ENCODE measurements at places on chromosomes 5 and 9.
A peak's percentile ranks its signal among the peaks of the same experiment; 100 is the strongest.

DNA sequence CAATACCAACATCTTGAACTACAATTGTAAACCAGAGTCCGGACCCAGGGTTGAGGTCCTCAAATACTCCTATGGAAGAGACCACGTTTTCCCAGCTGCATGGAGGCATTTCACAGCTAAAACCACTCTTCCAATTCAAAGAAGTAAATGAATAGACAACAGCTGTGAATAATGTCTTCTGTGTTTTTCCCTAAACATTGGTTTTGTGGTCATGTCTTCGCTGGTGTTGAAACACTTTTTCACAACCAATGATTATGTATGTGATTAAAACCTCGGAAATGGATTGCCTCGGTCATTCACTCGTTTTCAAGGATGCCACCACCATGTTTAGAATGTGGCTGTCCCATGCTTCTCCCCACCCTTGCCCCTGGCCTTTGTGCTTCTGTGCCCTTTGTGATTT is 9.4 kb upstream of the TENT4A start:
- no peak for DNase-seq

DNA sequence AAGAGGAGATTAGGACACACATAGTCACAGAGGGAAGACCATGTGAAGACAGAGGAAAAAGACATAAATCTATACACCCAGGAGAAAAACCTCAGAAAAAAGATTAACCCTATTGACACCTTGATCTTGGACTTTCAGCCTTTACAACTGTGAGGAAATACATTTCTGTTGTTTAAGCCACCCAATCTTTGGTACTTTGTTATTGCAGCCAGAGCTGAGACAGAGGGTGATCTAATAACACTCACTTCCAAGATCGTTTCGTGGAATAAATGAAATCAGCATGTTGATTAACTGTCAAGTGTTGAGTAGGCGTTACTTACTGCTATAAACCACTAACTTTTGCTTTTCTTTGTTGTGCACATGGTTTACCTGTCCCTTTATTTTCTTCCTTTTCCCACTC is 361.2 kb upstream of the RIOK2 start:
- DNase-seq: no peak

DNA sequence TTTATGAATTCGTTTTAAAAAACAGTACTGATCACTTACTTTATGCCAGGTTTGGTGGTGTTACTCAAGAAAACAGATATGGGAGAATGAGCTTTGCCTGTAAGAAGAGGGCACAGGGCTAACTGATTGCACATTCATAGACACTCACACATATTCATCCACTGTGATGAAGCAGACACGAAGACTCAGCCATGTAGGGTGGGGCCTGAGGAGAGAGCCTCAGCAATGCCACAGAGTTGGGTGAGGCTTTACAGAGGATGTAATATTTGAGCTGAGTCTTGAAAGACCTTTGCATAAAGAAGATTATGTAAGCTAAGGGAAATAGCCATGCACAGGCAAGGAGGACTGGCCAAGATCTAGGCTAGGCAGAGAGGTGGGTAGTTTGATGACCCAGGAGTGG is 472.8 kb downstream of the PSAT1 start:
- DNase-seq: no peak

- no peak for DNase-seq
Observed at GRCh38 chr5:133664422-133664821, 52.1 kb upstream of the FSTL4 start.

DNA sequence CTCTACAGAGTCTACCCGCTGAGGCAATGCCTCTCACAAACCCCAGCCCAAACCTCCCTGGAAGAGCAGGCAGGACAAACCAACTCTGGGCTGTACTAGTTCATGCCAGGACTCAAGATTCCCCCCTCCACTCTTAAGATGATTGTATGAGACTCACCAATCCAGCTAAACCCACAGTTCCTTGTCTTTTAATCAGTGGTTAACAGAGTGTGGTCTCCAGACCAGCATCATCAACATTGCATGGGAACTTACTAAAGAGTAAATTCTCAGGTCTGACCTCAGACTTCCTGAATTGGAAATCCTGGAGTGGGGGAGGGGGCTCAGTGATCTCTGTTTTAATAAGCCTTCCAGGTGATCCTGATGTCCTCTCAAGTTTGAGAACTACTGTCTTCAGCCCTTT is 240.9 kb downstream of the GAS1 start:
- DNase-seq: no peak

- no peak for DNase-seq
Observed at GRCh38 chr5:21823588-21823987, 1029.6 kb downstream of the CDH12 start.

- no peak for DNase-seq
Observed at GRCh38 chr9:132415181-132415580, 5.2 kb downstream of the CFAP77 start.

- DNase-seq: no peak
Observed at GRCh38 chr5:66469684-66470083, 126.5 kb upstream of the MAST4 start.

- no peak for DNase-seq
Observed at GRCh38 chr5:11038772-11039171, 277.7 kb upstream of the DAP start.

GRCh38 chr5:170923910-170924620 is 62.2 kb downstream of the RANBP17 start:
- no peak for DNase-seq

- DNase-seq: no peak
Observed at GRCh38 chr9:89079391-89079790, 88.1 kb downstream of the S1PR3 start.

- DNase-seq: no peak
Observed at GRCh38 chr9:98310752-98311392, 55.4 kb upstream of the TBC1D2 start.

- DNase-seq: no peak
Observed at GRCh38 chr9:127754099-127755060, 19.3 kb upstream of the TOR2A start.

DNA sequence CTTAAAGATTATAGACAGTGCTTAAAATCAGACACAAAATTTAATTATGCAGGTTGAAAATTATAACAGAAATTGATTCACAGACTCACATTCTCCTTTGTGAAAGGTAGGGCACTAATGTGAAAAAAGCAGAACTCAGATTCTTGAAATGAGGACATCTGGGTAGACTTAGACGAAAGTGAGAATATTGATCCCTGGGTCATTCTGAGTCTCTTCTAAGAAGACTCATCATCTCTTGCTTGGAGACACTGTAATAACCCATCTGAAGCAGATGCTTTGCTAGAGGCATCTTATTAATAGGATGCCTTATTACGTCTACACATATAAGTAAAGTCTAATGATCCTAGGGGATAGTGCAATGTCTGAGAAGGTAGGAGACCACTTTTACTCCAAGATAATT is 274.4 kb downstream of the HINT1 start:
- DNase-seq: no peak

GRCh38 chr5:35698047-35698808 is 80.6 kb downstream of the SPEF2 start:
- DNase-seq: no peak

- DNase-seq: no peak
Observed at GRCh38 chr9:107410420-107410819, 79.1 kb downstream of the KLF4 start.

GRCh38 chr9:108049026-108049607 is 559.5 kb upstream of the KLF4 start:
- DNase-seq: no peak

- no peak for DNase-seq
Observed at GRCh38 chr9:93061791-93062763, 3.6 kb downstream of the SUSD3 start.

GRCh38 chr9:35272989-35273388 is 111.2 kb downstream of the UNC13B start:
- DNase-seq: no peak

DNA sequence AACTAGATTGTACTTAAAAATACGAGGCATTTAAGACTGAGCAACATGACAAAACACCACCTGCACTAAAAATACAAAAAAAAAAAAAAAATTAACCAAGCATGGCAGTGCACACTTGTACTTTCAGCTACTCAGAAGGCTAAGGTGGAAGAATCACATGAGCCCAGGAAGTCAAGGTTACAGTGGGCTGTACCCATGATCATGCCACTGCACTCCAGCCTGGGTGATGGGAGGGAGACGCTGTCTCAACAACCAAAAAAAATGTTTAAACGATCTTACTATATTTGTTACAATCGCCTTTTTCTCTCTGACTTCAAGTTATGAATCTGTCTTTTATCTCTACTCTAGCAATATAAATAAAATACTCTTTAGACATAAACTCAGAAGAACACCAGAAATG is 1454.3 kb downstream of the MAT2B start:
- no peak for DNase-seq

DNA sequence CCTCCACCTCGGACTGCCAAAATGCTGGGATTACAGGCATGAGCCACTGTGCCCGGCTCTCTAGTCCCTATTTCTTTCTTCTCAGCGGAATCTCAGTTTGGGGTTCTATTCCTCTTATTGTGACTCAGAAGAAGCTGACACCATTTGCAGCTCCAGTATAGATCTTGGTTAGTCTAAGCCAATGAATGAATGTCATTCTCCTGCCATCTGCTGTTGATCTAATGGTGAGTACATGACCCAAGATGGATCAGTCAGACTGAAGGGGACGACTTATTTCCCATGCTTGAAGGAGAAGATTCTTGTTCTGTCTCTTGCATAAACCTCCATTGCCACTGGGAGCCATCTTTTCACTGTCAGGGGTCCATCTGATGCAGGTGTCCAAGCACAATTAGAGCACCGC is 76.0 kb upstream of the KLF9 start:
- no peak for DNase-seq

GRCh38 chr5:35765921-35766320 is 90.8 kb upstream of the IL7R start:
- no peak for DNase-seq

DNA sequence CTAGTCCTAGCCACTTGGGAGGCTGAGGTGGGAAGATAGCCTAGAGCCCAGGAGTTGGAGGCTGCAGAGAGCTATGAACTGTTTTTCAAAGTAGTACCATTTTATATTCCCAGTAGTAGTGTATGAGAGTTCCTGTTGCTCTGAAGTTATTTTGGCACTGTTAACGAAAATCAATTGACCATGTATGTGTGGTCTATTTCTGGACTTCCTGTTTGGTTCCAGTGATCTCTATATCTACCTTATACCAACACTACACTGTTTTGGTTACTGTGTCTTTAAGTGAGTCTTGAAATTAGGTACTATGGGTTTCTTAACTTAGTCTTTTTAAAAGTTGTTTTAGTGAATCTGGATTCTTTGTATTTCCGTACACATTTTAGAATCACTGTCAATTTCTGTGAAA is 13.6 kb downstream of the SLF1 start:
- DNase-seq: no peak

DNA sequence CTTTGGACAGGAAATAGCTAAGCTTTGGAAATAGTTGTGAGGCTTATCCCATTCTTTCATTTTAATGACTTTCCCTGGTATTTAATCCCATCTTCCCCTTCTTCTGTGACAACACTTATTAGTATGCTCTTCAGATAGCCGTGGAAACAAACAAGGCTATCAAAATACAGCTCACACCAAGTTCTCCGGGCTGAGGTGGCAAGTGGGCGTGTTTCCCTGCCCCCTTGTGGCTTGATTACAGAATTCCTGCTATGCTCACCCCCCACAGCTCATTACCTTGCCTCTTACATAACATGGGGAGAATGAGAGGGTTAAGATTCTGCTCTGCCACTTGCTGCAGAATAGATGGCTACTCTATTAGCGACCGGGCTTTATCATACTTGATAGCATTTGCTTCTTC is 437.1 kb upstream of the TLE4 start:
- DNase-seq: no peak

DNA sequence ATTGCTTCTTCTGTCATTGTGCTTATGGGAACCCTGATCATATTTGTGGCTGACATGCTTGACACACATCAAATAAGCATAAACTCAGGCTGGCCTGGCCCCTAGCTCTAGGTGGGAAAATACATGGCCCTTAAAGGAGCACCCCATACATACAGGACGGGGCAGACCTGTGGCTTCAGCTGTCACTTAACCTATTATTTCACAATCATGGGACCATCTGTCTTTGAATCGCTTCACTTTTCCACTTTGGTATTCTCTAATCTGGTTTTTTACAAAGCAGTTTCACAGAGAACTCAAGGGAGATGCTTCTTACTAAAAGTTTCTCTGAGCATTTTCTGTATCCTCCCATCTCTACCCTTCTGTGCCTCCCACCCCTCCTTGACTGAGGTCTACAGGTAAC is 34.6 kb upstream of the LRRTM2 start:
- DNase-seq: no peak

DNA sequence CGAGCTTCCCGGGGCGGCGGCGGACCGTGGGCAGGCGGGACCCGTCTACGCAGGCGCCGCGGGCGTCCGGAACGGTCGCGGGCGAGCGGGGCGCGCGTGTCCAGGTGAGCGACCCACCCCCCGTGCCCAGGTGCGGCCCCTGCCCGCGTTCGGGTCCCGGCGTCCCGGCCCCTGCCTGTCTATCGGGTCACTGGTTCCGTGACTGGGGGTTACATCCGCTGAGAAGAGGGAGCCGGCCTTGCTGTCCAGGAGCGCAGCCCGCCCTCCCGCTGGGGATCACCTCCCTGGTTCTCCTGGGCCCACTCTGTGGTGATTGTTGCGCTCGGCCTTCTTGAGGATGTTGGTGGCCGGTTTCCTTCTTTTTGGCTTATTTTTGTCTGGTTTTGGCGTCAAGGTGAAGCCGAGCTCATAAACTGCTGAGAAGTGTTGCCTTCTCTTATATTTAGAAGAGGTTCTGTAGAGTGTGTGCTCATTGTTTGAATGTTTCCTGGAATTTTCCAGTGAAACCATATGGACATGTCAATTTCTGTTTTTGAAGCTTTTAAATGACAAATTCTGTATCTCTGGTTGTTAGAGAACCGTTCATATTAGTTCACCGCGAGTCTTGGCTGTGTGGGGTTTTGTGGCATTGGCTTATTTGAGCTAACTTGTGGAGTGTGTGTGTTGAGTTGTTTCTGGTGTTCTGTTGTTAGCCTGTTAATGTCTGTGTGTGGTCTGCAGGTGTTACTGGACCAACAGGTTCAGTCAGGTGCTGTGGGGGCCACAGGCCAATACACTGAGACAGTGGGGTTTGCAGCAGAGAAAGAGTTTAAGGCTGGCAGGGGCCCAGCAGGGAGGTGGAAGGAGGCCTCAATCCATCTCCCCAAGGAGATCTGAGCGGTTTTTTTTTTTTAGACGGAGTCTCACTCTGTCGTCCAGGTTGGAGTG is 621 bp downstream of the CEP72 start:
- DNase-seq: peak; percentile 7

DNA sequence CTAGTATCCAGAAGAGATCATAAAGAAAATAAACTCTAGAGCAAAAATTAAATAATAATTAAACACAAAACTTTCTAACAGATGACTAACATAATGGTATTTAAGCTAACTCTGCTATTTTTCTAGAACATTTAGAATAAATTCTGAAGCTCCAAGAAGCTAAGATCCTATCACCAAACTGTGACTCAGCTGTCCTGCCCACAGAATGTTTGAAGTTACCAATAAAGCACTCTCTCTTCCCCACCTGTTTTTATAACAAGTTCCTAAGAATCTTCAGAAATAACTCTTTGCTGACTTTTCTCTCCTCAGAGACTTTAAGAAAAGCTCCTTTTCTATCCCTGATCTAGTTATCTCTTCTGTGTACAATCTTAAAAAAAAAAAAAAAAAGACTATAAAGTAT is 6.0 kb upstream of the EFNA5 start:
- DNase-seq: no peak

- no peak for DNase-seq
Observed at GRCh38 chr9:127418037-127418471, 6.1 kb upstream of the ZNF79 start.

- no peak for DNase-seq
Observed at GRCh38 chr9:78112406-78112805, 80.8 kb upstream of the GNAQ start.

Data from activated CD8-positive, alpha-beta memory T cell treated with anti-CD3 and anti-CD28 coated beads for 4 hours (primary cell).